ENCODE measurements at places on chromosomes 3 and 15. TPM values are rescaled to one million over a fixed set of nuclear protein-coding genes. Genes with fewer than 3 reads are reported as not detected.

TUBGCP4 gene
- 20.8 TPM for total RNA-seq

SERINC4 gene
- 0.12 TPM for total RNA-seq

GRK7 gene
- total RNA-seq, result not detected

- H3K27me3 ChIP-seq, result no peaks in the 10 kb centered on the region
- no peak overlapping the region for H3K4me3 ChIP-seq
- H3K36me3 ChIP-seq, result no peaks in the 10 kb centered on the region
- no peak for DNase-seq
- H3K27ac ChIP-seq, result no peak overlapping the region
- no peaks in the 10 kb centered on the region for H3K4me1 ChIP-seq
These were observed 339.3 kb downstream of the NSUN3 start for GRCh38 chr3:94402126-94402525.

GRCh38 chr15:66740802-66741201 lies 38.8 kb downstream of the SMAD6 start:
- DNase-seq, result no peak
- no peaks in the 10 kb centered on the region for H3K36me3 ChIP-seq
- no peak overlapping the region for H3K4me3 ChIP-seq
- no peak overlapping the region for H3K27ac ChIP-seq

DNA sequence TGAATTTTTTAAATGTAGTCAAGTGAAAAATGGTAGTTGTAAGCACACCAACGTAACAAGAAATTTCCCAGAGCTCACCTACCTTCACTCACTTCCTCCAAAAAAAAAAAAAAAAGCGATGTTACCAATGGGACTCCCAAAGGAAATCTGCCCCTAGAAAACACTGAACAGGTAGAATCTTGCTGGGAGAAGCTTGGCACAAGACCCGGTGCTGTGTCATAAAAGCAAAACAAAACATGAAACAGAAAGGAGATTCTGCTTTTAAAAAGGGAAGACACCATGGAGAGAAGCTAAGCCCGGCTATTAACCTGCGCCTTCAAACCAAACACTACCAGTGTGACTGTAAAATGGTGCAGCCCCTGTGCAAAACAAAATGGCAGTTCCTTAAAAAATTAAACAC lies 40.5 kb downstream of the PGPEP1L start:
- H3K4me3 ChIP-seq, result no peak overlapping the region
- no peaks in the 10 kb centered on the region for H3K27me3 ChIP-seq
- no peaks in the 10 kb centered on the region for H3K4me1 ChIP-seq
- DNase-seq, result no peak
- no peak overlapping the region for H3K27ac ChIP-seq
- peaks cover 10% of the 10 kb centered on the region for H3K36me3 ChIP-seq

GRCh38 chr15:67036775-67037555 lies 28.4 kb upstream of the SMAD3 start:
- DNase-seq, result no peak
- H3K4me1 ChIP-seq, result no peaks in the 10 kb centered on the region
- H3K27me3 ChIP-seq, result peaks cover 7% of the 10 kb centered on the region
- no peak overlapping the region for H3K27ac ChIP-seq
- no peaks in the 10 kb centered on the region for H3K36me3 ChIP-seq

DNA sequence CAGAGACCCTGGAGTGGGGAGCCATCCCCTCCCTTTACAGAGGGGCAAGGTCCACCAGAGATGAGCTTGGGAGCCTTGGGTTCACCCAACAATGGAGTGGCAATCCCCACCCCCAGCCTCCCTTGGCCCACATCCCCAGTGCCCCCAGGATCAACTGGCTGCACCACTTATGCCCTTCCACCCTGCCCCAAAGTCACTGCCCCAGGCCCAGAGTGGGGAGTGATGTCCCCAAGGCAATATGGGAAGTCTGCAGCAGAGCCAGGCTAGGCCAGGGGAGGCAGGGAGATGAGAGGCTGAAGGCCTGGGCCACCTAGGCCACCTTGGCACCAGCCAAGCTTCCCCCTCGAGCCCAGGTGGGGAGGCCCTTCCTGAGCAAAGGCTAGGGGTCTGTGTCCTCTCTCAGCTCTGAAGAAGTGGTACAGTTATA lies 145.5 kb downstream of the SMAD6 start:
- no peak for DNase-seq
- H3K36me3 ChIP-seq, result no peaks in the 10 kb centered on the region
- H3K27ac ChIP-seq, result no peak overlapping the region
- H3K4me3 ChIP-seq, result no peak overlapping the region
- peaks cover 12% of the 10 kb centered on the region for H3K4me1 ChIP-seq
- H3K27me3 ChIP-seq, result no peaks in the 10 kb centered on the region

DNA sequence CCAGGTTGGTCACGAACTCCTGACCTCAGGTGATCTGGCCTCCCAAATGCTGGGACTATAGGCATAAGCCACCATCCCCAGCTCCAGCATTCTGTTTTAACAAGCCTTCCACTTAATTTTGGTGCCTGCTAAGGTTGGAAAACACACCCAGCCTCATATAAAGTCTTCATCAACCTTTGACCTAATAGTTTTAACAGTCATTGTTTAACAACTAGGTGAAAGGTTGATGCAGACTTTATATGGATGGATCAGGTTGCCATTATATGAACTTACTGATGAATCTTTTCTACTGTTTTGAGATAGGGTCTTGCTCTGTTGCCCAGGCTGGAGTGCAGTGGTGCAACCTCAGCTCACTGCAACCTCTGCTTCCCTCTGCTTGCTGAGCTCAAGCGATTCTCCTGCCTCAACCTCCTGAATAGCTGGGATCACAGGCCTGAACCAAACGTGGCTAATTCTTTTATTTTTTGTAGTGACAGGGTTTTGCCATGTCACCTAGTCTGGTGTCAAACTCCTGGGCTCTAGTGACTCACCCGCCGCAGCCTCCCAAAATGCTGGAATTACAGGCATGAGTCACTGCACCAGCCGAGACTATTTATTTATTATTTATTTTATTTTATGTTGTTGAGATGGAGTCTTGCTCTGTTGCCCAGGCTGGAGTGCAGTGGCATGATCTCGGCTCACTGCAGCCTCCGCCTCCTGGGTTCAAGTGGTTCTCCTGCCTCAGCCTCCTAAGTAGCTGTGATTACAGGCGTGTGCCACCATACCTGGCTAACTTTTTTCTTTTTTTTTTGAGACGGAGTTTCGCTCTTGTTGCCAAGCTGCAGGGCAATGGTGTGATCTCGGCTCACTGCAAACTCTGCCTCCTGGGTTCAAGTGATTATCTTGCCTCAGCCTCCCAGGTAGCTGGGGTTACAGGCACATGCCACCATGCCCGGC lies 3.1 kb upstream of the RPAP1 start:
- H3K36me3 ChIP-seq, result no peaks in the 10 kb centered on the region
- H3K27ac ChIP-seq, result no peak overlapping the region
- DNase-seq, result no peak

DNA sequence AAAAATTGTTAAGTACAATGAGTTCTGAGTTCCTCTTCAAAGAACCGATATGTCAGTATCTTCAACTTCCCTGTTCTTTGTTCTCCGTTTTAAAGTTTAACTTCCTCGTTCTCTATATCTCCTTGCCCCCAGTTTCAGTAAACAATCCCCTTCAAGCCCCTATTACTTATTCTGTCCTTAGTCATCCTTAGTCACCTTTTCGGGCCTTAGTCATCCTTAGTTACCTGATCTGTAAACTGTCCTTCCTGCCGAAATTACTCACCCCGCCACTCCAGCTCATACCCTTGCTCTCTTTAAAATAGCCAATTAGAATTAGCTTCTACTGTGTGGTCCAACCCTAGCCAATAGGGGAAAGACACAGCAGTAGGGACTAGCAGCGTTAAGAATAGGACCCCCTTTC lies 1165.6 kb downstream of the NSUN3 start:
- no peaks in the 10 kb centered on the region for H3K36me3 ChIP-seq
- no peaks in the 10 kb centered on the region for H3K4me1 ChIP-seq
- no peak overlapping the region for H3K4me3 ChIP-seq
- no peaks in the 10 kb centered on the region for H3K27me3 ChIP-seq
- no peak overlapping the region for H3K27ac ChIP-seq
